Vagina (tissue), 2 donors: ENCODE measurements at places on chromosomes 5 and 9.

DNA sequence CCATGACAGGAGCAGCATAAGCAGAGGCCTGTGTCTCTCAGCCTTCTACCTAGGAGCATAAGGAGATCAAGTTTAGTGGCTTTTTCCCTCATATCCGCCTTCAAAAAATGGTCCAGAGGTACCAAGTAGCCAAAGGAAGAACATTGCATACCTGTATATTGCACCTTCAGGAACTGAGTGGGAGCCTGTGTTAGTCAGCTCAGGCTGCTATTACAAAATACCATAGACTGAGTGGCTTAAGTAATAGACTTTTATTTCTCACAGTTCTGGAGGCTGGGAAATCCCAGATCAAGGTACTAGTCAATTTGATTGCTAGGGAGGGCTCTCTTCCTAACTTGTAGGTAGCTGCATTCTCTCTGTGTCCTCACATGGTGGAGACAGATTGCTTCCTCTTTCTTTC, 597.4 kb upstream of the PTGER4 start:
- no peak for DNase-seq

DNA sequence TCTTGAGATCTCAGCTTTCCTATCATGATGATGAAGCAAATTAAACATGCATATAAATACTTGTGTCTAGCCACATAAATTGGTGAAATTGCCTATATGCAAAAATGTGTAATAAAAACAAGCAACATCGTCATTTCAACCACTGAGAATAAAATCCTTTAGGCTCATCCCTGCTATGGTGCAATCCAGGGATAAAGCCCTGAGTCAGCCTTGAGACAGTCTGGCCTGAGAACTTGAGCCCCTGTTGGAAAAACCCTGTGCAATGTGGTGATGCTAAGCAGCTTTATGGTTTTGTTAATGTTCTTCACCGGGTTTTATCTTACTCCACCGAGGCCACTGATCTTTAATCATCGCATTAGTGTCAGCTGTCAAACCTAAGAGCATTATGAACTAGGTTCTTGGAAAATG, 170.5 kb downstream of the DCP2 start:
- no peak for DNase-seq

DNA sequence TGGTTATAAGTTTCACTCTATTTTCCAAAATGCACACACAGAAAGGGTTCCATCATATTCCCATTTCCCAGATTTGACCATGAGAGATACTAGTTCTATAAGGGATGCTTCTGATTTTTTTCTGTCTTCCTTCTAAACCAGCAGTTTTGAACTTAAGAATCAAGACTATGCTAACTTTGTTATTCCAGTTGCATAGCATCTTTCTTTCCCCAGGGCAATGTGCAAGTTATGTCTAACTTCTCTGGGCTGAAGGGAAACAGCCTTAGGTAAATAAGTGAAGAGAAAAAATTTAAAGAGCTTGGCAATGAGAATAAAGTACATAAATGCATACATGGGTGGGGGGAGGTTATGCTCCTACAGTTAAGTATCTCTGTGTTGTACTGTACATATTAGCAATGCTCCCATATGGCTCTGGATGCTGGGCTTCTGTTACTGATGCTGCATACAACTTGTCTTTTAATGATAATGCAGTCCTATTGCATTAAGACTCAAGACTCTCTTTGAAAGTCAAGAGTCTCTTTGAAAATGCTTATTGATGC, 125.8 kb upstream of the SLC12A2 start:
- no peak for DNase-seq

GRCh38 chr5:154587123-154588026, 109.3 kb upstream of the HAND1 start:
- DNase-seq: no peak

GRCh38 chr9:98127226-98127625, 8.2 kb upstream of the TRIM14 start:
- peak; percentile 91 for DNase-seq

DNA sequence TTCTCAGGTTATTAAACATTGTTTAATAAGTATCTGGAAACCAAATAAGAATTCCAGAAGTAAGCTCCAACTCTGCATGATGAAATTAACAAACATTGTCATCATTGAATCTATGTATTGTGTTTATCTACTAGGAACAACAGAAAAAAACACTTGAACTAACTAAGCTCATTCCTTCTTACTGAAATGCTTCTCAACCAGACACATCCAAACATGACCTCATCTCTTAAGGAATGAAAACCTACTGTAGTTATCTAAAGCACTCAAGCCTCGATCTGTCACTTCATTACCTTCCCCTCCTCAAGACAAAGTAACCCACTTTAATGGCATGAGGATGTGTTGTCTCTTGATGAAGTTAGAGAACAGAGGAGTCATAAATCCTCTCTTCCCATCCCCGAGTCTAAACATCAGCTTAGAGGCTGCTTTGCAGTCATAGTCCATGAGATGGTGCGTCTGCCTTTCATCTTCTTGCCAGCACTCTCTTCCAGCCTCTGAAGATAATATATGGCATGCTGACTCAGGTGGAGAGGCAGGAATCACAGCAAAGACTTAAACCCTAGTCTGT, 86.5 kb downstream of the CEMIP2 start:
- DNase-seq: no peak

- no peak for DNase-seq
Measured at GRCh38 chr9:134162926-134163370, 1.4 kb downstream of the RNU6ATAC start.

DNA sequence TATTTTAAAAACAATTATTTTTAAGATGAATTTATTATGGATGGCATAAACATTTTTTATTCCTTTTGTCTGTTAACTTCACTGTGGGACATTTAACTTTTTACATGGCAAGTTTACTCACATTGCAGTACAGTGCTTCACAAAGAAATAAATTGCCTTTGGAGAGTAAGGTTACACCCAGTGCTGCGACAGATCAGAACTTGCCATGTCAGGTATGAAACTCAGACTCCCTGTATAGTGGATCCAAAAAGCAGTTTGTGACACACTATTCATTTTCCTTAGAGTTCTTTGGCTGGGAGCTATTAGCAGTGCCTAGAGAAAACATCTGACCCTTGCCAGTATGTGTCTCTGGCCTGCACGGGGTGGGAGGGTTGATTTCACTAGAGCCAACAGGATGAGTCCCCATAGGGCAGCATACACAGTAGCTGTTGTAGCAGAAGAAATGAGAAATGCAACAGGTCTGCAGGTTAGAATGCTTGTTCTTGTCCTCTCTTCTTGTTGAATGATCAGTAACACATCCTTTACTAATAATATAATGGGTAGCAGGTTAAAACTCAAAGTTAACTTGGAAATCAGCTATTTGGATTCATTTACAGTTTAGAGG, 42.9 kb downstream of the STARD4 start:
- DNase-seq: no peak

- no peak for DNase-seq
Measured at GRCh38 chr5:36181774-36182173, 29.9 kb downstream of the SKP2 start.

DNA sequence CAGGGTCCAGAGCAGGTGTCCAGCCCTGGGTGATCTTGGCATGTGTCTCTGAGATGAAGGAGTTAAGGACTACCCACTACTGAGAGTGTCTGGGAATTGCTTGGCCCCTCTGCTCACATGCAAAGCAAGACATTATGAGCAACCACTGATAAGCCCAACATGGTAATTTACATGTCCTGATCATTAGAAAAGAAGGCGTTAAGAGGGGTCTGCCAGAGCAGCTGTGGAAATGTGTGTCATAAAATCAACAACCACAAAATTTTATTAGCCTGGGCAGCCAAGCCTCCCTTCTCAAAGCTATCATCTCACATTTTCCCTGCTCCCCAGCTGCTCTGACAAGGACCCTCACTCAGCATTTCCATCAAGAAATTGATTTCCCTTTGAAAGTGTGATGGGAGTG, 351.0 kb downstream of the SPOCK1 start:
- DNase-seq: no peak

GRCh38 chr9:123370526-123371227, 14.7 kb downstream of the CRB2 start:
- DNase-seq: no peak

DNA sequence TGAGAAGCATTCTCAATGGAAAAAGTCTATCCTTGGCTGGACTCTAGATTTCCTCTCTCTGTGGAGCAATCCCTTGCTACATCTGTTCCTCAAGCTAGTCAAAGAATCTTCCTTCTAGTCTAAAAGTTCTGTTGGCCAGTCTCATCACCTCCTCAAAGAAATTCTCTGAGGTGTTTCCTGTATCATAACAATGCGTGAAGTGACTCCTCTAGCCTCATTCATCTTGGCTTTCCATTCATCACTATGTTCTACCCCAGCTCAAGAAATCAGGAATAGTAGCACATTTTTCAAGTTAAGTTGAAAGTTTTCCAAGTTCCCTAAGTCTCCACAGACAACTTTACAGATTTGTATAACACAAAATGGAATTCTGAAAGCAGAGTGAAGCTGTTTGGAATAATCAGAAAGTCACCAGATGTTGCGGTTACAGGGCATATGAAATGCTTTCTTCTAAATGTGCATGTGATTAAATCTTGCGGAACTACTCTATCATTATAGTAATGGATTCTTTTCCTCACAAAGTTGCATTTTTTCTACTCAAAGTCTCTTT, 176.6 kb upstream of the FREM1 start:
- DNase-seq: no peak

GRCh38 chr9:93941493-93941892, 13.7 kb downstream of the BARX1 start:
- no peak for DNase-seq

DNA sequence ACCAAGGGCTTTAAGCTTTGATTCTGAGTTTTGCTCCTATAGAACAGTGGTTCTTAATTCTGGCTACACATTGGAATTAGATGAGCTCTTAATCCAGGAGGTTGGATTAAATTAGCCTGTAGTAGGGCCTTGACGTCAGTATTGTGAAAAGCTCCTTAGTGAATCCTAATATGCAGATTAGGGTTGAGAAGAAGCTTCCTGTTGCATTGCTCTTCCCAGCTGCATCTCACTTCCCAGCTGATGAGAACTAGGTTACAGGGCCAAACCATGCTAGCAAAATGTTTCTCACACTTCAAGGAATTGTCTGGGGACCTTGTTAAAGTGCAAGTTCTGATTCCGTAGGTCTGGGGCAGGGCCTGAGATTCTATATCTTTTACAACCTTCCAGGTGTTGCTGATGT, 300.0 kb downstream of the ZSWIM6 start:
- DNase-seq: no peak

DNA sequence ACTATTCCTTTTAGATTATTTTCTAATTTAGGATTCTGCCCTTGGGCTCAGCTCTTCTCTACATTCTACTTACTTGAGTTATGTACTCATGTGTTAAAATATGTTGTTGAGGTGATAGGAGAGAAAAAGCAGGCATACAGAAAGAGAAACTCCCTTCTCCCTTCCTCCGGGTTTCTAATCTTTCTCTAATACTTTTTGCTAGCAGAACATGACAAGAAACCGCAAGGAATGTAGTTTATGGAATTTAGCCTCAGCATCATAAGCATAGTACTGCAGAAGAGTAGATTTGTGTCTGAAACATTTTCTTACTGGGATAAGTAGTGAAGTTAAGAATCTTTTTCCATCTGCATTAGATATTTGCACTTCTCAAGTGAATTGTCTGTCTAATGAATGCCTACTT, 139.5 kb upstream of the CYLC2 start:
- no peak for DNase-seq

- no peak for DNase-seq
Measured at GRCh38 chr5:124055751-124056150, 543.8 kb downstream of the CSNK1G3 start.

DNA sequence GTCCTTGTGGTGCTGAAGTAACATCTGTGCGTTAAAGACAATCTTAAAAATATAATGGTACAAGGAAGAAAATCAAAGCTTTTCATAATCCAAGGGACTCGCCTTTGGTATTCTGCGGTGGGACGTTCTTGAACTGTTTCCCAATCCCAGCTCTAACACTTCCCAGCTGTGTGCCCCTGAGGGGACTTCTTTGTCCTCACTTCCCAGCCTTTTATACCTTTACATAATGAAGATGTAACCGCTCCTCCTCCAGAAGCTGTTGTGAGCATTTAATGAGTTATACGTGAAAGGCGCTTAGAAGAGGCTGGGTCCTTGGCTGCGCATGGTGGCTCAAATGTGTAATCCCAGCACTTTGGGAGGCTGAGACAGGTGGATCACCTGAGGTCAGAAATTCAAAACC, 16.9 kb downstream of the STK10 start:
- DNase-seq: no peak

- no peak for DNase-seq
Measured at GRCh38 chr9:133589454-133590227, 19.5 kb downstream of the FAM163B start.

GRCh38 chr5:159902444-159903121, 13.7 kb upstream of the ADRA1B start:
- no peak for DNase-seq

- DNase-seq: no peak
Measured at GRCh38 chr5:68041293-68041692, 174.3 kb upstream of the PIK3R1 start.

DNA sequence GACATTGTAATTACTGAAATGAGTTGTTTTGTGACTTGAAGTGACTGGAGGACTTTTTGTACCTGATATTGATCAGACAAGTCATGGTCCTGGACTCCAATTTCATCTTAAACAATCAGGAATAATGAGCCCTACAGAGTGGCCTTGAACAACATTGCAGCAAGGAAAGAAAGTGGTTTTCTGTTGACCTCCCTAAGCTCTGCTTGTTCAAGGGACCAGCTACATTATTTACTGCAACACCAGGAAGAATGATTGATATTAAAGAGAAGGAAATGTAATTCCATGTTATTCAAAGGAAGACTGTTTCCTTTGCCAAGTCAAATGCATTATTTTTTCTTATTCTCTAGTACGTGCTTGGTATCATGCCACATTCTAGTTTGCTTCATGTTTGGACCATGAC, 22.6 kb downstream of the ENTREP1 start:
- no peak for DNase-seq

DNA sequence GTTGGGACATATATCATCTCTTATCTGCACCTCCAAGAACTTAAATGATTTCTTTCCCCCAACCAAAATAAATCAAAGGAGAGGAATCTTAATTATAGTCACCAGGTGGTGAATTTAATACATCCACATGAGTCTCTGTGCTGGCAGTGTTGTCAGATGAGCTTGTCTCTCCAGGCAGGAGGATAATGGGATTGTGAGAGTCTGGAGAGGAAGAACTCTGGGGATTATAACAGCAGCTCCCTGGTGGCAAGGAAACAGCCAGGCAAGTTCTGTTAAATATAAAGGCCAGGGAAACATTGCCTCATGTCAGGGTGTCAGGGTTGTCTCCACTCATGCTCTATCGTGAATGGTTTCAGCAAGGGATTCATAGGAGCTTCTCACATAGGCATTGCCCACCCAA, 80.8 kb downstream of the TLR4 start:
- DNase-seq: no peak

DNA sequence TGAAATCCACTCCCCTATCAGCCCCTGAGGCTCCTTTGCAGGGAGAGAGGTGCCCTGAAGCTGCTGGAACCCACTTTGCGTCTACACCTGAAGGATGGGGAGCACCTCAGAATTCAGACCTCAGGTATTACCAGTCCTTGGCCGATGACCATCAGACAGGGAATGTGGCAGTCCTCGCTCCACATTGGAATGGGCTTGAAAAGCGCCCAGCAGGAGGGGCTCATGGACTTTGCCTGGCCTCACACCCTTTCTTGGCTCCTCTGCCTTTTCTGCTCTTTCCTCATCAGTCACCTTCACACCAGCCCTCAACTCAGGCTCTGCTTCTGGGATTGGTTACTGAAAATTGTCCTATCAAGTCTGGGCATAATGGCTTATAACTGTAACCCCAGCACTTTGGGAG, 83.9 kb downstream of the BARX1 start:
- DNase-seq: no peak

GRCh38 chr9:111627260-111627963, 3.7 kb upstream of the DNAJC25 start:
- DNase-seq: no peak
